ENCODE measurements at places on chromosomes 2 and 18.

DNA sequence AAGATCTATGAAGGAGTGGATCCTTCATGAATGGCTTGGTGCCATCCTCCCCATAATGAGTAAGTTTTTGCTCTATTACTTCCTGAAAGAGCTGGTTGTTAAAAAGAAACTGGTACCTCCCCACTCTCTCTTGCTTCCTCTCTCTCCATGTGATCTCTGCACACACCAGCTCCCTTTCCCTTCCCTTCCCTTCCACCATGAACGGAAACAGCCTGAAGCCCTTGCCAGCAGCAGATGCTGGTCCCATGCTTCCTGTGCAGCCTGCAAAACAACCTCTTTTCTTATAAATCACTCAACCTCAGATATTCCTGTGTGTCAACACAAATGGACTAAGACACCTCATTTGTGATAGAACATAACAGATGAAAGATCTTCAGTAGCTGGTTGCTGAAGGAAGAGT lies 303.5 kb upstream of the ACVR2A start:
- no peak for DNase-seq

DNA sequence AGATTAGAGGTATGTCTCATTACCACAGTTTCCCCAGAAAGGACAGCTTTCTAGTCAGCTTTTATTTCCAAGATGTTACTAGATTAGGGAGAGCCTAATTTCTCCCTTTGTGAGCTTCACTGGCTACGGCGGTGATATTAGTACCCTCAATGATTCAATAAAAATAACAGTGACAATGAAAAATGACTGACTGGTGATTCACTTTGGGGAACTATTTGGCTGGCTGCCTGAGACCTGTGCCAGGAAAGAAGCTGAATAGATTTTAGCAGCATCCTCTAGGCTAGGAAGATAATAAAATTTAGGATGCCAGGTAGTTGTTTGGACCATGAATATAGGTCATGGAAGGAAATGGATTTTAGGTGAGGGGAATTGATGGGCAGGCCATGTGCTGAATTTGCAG lies 178.7 kb downstream of the FMNL2 start:
- no peak for DNase-seq

DNA sequence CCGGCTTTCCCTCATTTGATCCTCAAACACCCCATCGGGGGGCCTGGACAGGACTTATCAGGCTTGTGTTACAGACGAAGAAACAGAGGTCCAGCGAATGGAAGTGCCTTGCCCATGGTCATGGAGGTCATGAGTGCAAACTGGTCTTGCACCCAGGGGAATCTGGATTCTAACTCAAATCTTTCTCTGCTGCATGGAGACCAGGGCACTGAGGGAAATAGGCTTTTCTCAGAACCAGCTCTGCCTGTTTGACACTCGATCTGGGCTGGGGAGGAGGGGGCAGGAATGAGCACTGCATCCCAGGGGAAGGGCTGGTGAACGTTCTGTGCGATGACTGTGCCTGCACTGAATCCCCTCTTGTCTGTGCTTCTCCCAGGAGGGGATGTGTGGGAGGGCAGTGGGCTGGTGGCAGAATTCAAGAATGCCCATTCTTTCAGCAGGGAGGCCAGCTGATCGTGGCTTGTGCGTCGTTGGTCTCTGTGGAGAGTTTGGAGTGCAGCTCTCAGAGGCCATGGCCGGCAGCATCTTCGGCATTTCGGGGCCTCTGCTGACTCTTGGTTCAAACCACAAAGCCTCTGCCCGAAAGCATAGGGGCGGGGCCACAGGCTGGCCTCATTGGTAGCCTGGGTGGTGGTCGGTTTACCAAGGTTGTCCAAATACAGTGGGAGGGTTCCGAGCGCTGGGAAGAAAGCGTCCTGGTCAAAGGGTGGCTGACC lies 171.6 kb downstream of the DDX1 start:
- no peak for DNase-seq

GRCh38 chr2:225598426-225598825 lies 198.9 kb downstream of the NYAP2 start:
- DNase-seq = no peak

DNA sequence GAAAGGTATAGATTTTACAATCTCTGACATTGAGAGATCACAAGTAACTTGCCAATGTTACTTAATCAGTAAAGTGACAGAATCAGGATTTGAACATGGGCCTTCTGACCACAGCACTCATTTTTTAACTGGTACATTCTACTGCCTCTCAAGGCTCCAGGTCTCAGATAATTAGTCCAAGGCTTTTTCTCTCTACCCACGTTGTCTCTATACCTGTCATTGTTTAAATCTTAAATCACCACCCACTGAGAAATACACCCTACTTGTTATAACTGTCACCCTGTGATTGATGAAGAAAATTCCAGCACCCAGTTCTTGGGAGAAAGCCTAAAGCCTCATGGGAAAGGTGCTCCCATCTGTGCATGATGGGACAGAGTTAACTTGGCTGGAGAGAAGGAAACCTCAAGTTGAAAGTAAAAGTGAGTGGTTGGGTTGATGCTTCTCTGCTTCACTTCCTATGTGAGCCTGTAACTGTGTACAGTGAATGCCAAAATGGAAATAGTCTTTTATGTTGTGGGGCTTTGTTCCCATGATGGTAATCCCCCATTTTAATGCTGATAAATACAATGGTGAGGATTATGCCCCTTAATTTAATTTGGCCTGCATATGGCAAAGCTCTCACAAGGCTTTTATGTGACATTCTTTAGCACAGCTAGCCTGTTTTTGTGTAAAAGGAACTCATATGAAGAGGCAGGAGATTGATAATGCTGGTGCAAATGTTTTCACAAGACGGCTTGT lies 190.1 kb upstream of the SP5 start:
- no peak for DNase-seq

GRCh38 chr2:9965119-9965822 lies 13.8 kb downstream of the GRHL1 start:
- no peak for DNase-seq

DNA sequence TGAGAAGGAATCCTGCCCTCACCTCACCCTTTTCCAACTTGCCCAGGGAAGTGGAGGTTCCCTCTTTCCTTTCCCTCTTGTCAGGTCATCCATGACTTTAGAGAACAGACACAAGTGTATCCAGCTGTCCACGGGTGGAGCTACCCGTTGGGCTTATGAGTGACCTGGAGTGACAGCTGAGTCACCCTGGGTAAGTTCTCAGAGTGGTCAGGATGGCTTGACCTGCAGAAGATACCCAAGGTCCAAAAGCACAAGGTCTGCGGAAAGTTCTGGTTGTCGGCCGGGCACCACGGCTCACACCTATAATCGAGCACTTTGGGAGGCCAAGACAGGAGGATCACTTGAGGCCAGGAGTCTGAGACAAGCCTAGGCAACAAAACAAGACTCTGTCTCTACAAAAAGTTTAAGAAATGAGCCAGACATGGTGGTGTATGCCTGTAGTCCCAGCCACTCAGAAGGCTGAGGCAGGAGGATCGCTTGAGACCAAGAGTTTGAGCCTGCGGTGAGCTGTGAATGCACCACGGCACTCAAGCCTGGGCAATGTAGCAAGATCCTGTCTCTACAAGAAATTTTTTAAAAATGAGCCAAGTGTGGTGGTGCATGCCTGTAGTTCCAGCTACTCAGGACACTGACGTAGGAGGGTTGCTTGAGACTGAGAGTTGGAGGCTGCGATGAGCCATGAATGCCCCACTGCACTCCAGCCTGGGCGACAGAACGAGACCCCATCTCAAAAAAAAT lies 14.0 kb upstream of the CNDP1 start:
- DNase-seq = no peak

DNA sequence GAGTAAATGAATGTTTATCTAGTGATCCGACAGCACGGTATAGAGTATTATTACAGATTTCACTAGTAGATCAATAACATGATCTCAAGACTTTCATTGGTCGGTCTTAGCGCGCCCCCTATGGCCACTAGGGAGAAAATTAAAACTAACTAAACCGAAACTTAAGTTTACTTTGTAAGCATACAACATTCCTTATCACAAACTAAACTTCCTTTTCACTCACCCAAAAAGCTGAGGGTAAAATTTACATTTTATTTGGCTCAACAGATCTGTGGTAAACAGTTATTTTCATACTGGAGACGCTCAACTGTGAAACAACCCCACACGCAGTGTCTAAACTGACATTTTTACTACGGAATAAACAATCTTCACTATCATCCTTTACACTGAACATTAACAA lies 215.6 kb upstream of the MAP2 start:
- DNase-seq = no peak

DNA sequence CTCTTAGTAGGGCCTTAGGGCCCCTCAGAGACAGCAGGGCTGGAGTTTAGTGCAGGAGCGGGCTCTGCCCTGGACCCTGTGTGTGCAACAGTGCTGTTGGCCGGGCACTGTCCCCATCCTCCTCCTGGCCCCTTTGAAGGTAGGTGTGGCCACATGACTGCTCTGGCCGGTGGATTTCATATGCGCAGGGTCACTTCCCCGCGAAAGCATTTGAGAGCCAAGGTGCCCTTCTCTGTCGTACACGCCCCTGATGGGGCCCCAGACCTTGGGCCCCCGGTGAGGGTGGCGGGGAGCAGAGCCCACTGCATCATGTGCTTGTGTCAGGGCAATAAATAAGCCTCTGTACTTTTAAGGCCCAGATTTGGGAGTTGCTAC lies 15.5 kb downstream of the TMEM177 start:
- DNase-seq = no peak

DNA sequence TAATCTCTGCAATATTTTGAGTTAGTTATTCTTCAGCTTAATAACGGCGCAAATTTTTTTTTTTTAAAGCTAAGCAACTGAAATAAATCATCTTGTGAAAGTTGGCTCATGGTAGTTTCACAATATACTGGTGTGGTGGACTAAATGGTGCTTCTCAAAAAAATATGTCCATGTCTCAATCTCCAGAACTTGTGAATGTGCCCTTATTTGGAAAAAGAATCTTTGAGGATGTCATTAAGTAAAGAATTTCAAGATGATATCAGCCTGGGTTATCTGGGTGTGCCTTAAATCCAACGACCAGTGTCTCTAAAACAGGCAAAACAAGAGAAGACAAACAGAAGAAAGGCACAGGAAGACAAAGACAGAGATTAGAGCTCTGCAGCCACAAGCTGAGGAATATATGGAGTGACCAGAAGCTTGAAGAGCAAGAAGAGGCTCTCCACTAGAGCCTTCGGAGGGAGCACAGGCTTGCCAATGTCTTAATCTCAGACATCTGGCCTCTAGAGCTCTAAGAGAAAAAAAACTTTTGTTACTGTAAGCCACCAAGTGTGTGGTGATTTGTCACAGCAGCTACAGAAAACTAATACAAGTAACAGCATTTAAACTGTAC lies 71.4 kb downstream of the HNMT start:
- no peak for DNase-seq

DNA sequence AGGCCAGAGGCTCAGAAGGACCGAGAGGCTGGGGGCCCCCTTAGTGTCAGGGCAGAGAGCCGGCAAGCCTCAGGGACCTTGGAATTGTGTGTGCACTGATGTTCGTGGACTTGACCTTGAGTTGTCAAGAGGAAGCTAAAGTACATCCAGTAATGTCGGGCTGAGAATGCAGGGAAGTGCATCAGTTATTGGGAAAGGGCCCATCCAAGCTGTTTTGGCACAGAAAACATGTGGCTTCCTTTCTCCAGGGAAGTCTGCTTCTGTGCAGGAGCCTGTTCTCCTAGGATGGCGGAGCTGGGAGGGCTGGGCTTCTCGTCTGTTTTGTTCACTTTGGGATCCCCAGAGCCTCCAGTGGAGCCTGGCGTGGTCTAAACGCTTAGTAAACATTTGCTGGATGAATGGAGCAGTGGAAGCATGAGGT lies 23.7 kb downstream of the ATOH8 start:
- DNase-seq = no peak

DNA sequence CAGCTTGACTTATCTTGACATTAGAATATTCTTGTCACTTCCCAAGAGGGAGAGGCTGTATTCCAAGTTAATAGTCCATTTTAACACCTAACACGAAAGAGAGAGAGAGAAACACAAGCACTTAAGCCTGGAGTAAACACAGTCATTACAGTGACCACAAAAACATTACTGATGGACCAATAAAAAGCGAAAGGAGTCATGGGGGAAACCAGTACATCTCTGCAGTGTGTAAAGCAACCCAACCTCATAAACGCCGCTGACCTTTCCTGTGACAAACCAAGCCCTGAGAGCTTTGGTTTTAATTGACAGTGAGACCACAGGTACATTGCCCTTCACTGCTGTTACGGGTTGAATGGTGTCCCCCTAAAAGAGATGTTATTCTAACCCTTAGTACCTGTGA lies 78.3 kb downstream of the SMAD4 start:
- no peak for DNase-seq

GRCh38 chr2:74099271-74099670 lies 48.4 kb downstream of the BOLA3 start:
- DNase-seq = no peak

- no peak for DNase-seq
These were observed 19.8 kb upstream of the NFU1 start for GRCh38 chr2:69456950-69457445.

GRCh38 chr2:164335947-164336346 lies 285.3 kb downstream of the GRB14 start:
- no peak for DNase-seq

DNA sequence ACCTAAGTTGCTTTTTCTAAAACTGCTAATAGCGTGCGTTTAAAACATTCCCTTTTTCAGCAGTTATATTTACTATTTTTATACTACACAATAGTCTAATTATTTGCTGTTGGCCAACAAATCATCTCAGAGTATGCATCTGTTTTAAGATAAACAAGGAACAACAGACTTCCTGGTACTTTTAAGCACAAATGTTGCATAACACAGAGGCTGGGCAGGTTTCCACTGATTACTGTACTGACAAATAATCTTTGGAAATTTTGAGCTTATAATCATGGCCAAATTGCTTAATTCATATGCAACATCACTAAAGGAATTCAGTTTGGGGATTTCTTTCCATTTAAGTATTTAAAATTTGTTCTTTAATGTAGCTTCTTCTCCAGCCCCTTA lies 737.4 kb upstream of the SALL3 start:
- DNase-seq = no peak

DNA sequence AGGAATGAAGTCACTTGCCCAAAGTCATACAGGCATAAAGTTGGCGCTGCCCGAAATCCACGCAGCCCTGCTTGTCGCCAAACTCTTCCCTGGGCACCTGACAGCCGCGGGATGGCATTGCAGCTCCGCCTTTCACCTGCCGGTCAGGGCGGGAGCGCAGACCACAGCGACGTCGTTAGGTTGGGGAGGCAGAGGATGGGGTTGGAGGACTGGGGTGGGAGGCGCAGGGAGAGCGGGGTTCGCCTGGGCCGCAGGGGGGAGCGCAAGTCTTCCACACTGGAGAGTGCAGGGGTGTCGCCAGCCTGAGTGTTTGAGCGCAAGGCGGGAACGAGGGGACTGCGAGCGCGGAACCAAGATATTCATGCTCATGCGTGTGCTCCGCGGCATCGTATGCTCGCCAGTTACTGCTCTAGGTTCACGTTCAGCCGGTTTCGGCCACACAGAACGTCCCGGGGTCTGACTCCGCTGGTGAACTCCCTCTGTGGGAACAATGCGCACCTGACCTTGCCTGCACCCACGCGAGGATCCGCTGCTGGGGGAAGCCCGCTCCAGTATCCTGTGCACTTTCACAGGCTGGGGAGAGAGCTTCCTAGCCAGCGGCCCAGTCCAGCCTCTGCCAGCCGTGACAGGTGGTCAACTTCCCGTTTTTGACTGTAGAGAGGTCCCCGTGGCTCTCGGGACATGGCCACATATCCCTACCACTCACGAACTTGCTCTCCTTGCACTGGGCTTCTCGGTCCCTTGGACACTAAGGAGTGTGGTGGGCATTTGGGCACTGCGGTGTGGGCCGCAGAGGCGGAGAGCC lies 767 bp upstream of the NPPC start:
- no peak for DNase-seq

Data from activated gamma-delta T cell (primary cell).